Activated T-cell treated with anti-CD3 and anti-CD28 coated beads for 1 hour (primary cell): ENCODE measurements at places on chromosomes 7 and 10.

- DNase-seq: no peak
Measured at GRCh38 chr7:95628831-95629439, 32.6 kb upstream of the PDK4 start.

DNA sequence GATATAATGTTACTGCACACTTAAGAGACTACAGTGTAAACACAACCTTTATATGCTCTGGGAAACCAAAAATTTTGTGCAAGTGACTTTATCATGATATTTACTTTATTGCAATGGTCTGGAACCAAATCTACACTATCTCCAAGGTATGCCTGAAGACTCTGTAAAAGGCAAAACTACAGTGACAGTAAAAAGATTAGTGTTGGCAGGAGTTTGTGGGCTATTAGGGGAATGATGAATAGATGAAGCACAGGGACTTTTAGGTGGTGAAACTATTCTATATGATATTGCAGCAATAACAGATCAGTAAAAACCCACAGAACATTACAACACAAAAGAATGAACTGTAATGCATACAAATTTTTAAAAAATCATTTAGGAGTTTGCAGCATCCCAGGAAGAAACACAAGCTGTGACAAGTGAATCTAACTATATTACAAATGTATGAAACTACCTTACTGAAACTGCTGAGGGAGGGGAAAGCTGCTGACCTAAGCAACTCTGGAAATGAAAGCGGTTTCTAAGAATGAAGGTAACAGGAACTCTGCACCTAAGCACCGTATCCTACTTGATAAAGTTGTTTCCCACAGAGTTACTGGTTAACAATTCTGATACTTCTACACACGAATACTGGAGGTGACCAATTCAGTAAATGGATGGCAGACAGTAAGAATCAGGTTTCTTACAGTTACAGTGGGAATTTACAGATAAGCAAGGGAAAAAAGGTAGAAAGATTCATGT lies 82.6 kb downstream of the ATE1 start:
- DNase-seq: no peak

DNA sequence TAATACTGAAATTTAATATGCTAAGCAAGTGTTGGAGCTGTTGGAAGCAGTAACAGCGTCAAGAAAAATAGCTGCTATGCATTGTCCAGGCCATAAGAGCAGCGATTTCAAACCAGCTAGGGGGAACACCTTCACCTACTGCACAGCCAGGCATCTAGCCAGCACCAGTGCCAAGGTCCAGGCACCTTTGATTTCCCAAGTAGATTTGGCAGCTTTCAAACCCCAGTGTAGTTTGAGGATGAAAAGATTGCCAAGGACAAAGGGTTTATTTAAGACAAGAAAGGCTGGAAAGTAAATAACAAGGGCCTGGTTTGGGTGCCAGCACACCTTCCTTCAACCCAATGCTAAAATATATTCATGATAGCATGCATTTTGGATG lies 65.4 kb upstream of the ZNF92 start:
- DNase-seq: no peak

DNA sequence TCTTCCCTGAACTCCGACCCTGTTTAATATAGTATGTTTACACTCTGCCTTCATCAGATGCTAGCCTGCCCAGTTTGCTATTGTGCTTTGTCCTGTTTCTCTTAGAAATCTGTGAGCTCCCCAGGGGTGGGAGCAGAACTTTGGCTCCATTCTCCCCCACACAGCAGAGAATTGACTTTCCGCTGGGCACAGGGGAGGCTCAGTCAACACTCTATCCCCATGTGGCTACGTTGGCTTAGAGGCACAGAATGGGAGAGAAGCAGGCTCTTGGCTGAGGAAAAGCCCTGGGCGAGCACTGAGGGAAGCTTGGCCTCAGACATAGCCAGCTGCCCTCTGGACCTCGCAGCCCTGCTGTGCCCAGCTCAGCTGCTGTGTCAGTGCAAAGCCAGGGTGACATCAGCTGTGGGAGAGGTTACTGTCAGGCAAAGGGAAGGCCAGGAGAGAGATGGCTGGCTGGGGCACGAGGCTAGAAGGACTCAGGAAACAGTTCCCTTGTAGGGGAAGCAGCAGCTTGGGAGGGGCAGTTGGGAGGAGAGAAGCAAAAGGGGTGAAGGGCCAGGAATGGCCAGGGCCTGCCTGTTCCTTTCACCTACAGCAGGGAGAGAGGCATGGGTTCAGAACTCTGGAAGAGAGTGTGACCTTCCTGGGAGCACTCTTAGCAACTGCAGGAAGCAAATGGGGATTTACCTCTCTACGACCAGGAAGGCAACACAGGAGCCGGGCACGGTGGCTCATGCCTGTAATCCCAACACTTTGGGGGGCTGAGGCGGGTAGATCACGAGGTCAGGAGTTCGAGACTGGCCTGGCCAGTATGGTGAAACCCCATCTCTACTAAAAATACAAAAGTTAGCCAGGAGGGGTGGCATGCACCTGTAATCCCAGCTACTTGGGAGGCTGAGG lies 5.8 kb upstream of the SCD start:
- no peak for DNase-seq
